Activated effector memory CD4-positive, alpha-beta T cell treated with Interleukin-2 at 50 U/mL for 16 hours (primary cell): ENCODE measurements at places on chromosomes 13 and 19.

GRCh38 chr19:18308051-18308947 is 14.6 kb downstream of the LSM4 start:
- no peak for DNase-seq

GRCh38 chr19:3398114-3398899 is 31.9 kb downstream of the NFIC start:
- DNase-seq: no peak

- DNase-seq: no peak
These were observed 64.2 kb downstream of the SIAH3 start for GRCh38 chr13:45787346-45787745.

DNA sequence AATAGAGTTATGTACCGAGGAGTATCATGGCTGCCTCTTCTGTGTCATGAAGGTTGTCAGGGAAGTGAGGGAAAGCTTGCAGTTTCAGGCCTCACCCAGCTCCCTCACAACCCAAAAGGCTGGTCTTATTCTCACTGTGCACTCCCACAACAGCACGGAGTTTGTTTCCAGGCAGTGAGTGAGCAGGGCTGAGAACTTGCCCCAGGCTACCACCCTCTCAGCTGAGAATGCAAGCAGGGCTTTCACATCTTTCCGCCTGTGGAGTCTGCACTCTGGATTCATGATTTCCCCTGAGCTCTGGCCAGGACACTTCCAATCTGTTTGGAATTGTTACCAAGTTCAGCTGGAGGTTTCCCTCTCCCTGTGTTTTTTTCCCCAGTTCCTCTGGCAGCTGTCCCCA is 2284.7 kb upstream of the PCDH20 start:
- DNase-seq: no peak

DNA sequence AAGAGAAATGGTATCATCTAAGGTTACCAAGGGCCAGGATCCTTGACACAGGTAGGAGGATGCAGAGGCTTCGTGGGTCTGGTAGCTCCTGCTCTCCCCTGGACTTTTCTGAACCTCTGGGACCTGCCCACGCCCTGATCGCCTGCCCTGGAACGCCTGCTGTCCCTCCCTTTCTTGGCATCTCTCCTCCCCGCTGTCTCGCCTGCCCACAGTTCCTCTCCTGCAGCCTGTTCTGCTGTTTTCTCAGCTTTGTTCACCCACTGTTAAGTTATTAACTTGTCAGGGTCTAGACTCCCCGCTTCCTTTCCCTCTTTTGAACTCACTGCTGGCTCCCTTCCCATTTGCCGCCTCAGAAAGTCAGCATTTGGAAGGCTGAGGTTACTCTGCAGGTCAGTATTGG is 19.8 kb downstream of the SERP2 start:
- no peak for DNase-seq

- no peak for DNase-seq
These were observed 265.7 kb downstream of the ABCC4 start for GRCh38 chr13:95035311-95036109.

DNA sequence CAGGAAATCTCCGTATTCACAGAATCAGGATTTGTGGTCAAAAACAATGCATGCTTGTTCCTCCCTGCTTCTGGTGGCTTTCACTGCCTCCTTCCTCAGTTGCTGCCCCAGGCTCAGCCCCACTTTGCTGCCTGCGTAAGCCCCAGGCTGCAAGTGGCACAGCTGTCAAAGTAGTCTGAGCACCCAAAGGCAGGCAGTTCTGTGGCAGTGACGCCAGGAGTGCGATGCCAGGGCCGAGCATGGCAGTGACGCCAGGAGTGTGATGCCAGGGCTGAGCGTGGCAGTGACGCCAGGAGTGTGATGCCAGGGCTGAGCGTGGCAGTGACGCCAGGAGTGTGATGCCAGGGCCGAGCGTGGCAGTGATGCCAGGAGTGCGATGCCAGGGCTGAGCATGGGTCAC is 77.3 kb upstream of the GPR183 start:
- no peak for DNase-seq

DNA sequence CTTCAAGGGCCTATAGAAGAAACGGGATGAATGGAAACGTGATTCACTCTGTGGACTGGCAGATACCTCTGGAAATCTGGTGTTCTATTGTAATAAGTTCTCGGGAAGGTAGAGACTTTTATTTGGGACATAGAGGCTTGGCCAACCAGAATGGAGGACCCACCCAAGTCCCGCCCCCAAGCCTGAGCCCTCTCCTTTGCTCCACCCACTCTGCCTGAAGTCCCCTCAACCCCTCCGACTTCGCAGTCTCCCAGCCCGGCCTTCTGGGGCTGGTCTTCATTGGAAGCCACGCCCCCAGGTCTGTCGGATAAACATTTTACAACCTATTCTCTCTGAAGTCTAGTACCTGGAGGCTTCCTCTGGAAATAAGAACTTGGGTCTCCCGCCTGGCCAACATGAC is 16.9 kb downstream of the FBXL12 start:
- no peak for DNase-seq

DNA sequence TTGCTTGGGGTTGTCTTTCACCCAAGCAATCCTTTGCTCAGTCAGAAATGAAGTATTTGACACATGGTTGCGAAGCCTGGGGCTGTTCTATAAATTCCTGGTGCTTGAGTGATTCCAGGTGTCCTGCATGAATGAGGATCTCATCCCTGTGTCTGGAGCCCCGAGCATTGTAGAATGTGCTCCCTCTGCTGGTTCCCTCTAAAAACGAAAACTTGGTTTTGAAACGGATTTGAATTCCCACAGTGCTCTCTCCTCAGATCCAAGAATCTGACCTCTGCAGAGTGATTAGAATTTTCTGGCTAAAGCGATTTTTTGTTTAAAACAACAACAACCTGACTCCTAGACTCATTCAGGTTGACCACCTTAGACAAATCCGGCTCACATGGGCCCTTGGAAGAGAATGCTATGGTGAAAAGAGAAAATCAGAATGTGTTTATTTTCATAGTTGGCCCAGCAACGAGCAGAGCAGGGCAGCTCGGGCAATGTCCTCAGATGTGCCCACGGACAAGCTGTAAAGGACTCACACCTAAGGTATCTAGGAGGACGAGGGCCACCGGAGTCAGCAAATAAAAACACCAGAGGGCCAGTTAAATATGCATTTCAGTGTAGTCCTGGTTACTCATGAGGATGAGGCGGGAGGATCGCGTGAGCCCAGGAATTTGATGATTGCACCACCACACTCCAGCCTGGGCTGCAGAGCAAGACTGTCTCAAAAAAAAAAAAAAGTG is 8.7 kb upstream of the ATP12A start:
- no peak for DNase-seq

GRCh38 chr19:35902870-35903475 is 644 bp downstream of the HCST start:
- DNase-seq: no peak

- DNase-seq: no peak
These were observed 5.6 kb upstream of the SMAD9 start for GRCh38 chr13:36925603-36926002.

DNA sequence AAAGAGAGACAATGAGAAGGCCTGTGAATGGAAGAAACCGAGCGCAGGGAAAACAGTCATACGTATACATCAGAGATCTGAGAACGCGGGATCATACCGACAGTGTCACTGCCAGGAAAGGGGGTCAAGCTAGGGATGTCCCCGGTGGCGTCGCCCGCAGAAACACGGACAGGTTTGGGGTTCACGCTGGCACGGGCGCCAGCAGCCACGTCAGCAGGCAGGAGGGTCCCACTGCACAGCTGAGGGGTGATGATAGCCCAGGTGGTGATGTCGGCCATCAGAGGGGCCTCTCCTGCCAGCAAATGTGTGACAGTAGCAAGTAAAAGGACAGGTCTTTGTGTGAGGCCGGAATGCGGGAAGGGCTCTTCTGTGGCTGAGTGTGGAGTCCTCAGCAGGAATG is 3.4 kb upstream of the ZNF229 start:
- DNase-seq: no peak

DNA sequence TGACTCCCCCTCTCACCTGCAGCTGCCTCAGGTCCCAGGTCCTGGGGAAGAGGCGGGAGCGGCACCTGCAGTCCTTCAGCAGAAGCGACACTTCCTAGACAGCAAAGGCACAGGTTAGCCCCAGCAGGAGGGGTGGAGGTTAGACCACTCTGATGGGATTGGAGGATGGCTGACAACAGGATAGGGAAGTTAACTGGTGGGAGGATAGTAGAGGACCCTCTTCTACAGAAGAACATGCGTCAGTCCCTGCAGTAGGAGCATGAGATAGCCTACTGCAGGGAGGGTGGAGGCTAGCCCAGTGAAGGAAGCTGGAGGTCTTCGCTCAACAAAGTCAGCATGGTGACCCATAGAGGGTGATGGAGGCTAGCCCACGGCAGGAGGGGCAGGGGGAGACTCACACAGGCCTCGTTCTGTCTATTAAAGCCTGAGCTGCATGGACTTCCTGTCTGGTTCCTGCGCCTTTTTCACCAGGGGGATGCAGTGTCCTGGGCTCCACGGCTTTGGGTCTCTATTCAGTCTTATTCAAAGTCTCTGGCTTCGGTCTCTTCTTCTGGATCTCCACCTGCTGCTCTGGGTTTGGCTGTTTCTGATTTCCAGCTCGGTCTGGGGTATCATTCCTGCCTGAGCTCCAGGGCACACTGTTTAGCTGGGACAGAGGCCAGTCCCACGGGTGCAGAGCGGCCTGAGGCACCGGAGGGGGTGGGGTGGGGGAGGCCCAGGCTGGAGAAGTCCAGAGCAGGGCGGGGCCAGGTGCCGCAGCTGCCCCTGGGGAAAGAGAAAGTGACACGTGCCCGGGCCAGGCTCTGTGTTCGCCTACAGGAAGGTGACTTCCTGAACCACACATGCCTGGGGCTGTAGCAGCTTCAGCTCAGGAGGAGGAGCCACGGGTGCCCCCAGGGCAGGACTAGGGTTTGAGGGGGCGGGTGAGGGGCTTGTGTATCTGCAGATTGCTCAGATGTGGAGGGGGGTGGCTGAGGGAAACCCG is 7.3 kb downstream of the IFNL3 start:
- DNase-seq: no peak

- no peak for DNase-seq
These were observed 109.5 kb downstream of the PDS5B start for GRCh38 chr13:32695602-32696250.

GRCh38 chr13:45104261-45104660 is 16.0 kb upstream of the GTF2F2 start:
- DNase-seq: no peak

DNA sequence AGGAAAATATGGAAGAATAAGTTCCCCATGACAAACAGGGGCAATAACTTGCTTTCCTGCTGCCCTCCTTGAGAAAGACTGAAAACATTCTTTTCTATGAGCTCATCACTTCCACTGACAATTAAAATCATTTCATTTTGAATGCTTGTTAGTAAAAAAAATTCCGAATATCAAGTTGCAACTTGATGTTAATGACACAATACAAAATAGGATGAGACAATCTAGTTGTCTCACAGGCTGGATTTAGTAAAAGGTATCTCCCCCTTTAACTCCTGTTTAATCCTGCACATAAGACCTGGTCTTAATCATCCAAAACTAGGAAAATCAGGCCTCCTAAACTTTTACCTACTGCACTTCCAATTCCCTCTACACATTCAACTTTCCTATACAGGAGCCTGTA is 24.7 kb downstream of the IRS2 start:
- no peak for DNase-seq

DNA sequence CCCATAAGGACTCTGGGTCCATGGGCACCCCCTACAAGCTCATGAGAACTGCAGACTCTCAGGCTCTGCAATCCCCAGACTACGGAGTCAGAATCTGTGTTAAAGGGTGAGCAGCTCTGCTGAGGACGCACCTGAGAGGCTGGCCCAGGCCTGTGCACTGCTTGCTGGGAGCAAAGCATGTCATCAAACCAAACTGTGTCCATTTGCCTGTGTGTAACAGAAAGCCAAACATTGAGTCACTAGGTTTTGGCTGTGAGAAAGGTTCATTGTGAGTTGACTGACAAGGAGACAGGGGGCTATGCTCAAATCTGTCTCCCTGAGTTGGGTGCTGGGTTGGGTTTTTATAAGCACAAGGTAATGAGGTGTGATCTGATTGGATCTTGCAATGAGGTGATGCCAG is 22.1 kb upstream of the MTIF3 start:
- DNase-seq: no peak

- DNase-seq: peak; percentile 94
These were observed at the start of gene YIF1B for GRCh38 chr19:38315657-38316476. YIF1B (minus strand) TSS chr19:38315947; CDS start chr19:38315917, 30 bp downstream.

DNA sequence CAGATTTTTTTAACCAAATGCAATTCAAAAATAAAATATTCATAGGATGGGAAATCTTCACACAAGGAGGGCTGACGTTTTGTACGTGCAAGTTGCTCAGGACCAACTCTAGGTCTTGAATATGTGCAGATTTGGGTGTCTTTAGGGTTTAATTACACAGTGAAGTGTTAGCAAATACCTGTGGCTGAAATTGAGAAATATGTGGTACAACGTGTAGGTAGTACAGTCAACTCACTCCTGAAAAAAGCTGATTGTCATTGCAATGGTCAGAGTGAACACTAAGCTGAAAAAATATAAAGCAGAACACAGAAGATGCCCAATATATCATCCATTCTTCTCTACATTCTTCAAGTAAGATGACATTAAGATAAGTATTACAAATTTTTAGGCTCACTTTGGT is 314.3 kb downstream of the SLITRK1 start:
- no peak for DNase-seq

GRCh38 chr13:93004919-93005318 is 221.7 kb upstream of the GPC6 start:
- DNase-seq: no peak

- DNase-seq: no peak
These were observed 68.6 kb downstream of the NDFIP2 start for GRCh38 chr13:79549355-79550106.

GRCh38 chr13:31227063-31227462 is 27.3 kb downstream of the B3GLCT start:
- no peak for DNase-seq

DNA sequence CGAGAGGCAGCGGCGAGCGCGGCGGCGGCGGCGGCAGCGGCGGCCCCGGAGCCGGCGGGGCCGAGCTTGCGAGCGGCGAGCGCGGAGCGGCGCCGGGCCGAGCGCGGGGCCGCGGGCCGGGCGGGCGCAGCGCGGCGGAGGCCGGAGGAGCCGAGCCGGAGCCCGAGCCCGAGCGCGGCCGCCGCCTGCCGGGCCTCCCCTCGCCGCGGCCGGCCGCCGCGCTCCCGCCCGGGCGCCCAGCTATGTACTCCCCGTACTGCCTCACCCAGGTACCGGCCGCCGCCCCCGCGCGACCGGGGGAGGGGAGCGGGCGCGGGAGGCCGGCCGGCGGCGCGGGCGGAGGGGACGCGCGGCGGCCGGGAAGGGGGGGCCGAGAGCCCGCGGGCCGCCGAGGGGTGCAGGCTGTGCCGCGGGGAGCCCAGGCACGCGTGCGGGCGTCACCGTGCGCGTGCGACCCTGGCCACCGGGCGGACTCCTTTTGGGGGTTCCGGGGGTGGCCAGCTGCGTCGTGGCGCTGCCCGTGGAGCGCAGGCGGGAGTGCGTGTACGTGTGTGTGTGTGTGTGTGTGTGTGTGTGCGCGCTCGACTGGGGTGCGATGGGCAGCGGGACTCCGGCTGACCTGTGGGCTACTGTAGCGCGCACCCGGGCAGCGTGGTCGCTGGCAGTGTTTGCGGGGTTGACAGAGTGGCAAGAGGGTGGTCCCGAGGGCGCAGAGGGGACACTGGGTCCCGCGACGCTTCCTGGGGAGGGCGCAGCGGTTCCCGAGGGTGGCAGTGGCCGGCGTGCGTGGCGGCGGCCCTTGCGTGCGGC is 526 bp downstream of the NFIX start:
- DNase-seq: no peak

- DNase-seq: no peak
These were observed 65.6 kb upstream of the HTR2A start for GRCh38 chr13:46962281-46962941.
